ENCODE measurements at places on chromosomes 5 and 9. TPM values are rescaled to one million over a fixed set of nuclear protein-coding genes. Genes with fewer than 3 reads are reported as not detected.

- H3K4me3 ChIP-seq, result no peak overlapping the region
- H3K36me3 ChIP-seq, result no peaks in the 10 kb centered on the region
- DNase-seq, result no peak
- H3K27me3 ChIP-seq, result no peaks in the 10 kb centered on the region
Observed at GRCh38 chr9:74573640-74574191, 76.6 kb downstream of the RORB start.

DNA sequence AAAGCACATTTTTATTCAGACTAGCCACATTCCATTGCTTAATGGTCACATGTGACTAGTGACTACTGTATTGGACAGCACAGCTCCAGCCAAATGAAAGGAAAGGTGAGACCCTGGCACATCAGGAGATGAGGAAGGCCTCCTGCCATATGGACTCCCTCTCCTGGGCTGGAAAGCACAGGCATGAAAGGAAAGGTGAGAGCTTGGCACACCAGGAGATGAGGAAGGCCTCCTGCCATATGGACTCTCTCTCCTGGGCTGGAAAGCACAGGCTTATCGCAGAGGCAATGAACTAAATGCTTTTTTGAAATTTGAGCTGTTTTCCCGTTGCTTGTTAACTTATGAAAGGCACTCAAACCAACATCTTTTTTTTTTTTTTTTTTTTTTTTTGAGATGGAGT lies 144.8 kb upstream of the SLC12A2 start:
- peaks cover 27% of the 10 kb centered on the region for H3K4me1 ChIP-seq
- no peaks in the 10 kb centered on the region for H3K36me3 ChIP-seq
- H3K4me3 ChIP-seq, result no peak overlapping the region
- H3K27ac ChIP-seq, result no peak overlapping the region
- H3K27me3 ChIP-seq, result peaks cover 100% of the 10 kb centered on the region

- no peak overlapping the region for H3K4me3 ChIP-seq
- 0 out of 2 replicates have a peak, but pooled peaks cover 2% of the 10 kb centered on the region for H3K36me3 ChIP-seq
Observed at GRCh38 chr9:106874652-106875051, 11.7 kb downstream of the ZNF462 start.

DNA sequence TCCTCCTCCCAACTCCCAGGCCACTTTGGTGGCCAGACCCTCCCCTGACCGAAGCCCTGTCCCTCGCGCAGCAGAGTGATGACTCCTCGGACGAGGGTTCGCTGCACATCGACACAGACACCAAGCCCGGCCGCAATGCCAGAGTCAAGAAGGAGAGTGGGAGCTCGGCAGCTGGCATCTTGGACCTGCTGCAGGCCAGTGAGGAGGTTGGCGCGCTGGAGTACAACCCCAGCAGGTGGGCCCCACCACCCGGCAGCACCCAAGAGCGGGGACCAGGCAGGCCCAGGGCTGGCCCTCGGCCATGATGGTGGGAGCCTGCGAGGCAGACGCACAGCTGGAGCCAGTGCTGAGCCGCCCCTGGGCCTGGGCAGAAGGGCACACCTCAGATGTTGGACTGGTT lies 90.6 kb downstream of the PHF2 start:
- no peaks in the 10 kb centered on the region for H3K4me1 ChIP-seq
- DNase-seq, result peak; percentile 6
- no peak overlapping the region for H3K4me3 ChIP-seq
- H3K27me3 ChIP-seq, result no peaks in the 10 kb centered on the region
- no peaks in the 10 kb centered on the region for H3K36me3 ChIP-seq
- H3K27ac ChIP-seq, result no peak overlapping the region

DNA sequence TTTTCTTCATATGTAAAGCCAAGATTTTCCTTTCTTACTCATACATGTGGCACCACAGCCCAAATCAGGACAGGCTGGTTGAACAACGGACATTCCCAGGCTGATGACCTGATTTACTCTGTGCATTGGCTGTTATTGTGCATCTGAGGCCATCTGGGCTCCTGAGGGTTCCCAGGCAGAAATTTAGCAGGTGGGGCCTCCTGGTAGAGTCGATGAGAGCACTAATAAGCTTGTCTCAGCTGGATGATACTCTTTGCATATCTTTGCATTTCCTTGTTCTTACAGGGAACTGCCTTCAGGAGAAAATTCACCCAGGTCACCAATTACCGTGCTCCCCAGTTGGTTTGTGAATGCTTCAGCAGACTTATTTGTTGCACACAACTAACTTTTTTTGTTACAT lies 605.1 kb downstream of the ELAVL2 start:
- H3K36me3 ChIP-seq, result peaks cover 14% of the 10 kb centered on the region
- DNase-seq, result no peak
- no peaks in the 10 kb centered on the region for H3K27me3 ChIP-seq
- H3K4me1 ChIP-seq, result peaks cover 17% of the 10 kb centered on the region

Gene TTF1
- total RNA-seq, result 18.3 TPM

GRCh38 chr5:134594336-134594735 lies 38.3 kb downstream of the SAR1B start:
- no peak overlapping the region for H3K4me3 ChIP-seq
- DNase-seq, result no peak
- H3K27me3 ChIP-seq, result no peaks in the 10 kb centered on the region
- H3K27ac ChIP-seq, result no peak overlapping the region

DNA sequence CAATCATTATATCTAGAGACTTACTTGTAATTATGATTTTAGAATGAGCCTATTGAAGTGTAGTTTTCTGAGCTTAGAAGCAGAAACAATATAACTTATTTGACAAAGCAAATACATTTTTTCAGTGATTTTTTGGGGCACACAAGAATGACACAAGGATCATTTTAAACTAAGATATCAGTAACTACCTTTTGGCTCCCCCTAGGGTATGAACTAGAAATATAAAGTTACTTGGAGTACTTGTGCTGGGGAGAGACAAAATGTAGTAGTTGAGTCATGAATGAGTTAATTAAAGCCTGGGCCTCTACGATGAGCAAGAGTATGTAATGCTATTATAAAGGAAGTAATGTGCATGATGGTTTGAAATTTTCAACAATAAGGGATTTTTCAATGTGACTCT lies 1244.1 kb upstream of the ACO1 start:
- DNase-seq, result no peak
- H3K36me3 ChIP-seq, result no peaks in the 10 kb centered on the region

Gene CNTLN
- total RNA-seq, result 12.2 TPM
